ENCODE measurements at places on chromosomes 3 and 15. TPM values are rescaled to one million over a fixed set of nuclear protein-coding genes. Genes with fewer than 3 reads are reported as not detected.

ZBED2 gene
- not detected for total RNA-seq

DTX3L gene
- 14.2 TPM for total RNA-seq

SHISA5 gene
- 93.1 TPM for total RNA-seq

SLC12A1 gene
- total RNA-seq = not detected

GCHFR gene
- total RNA-seq = 22.2 TPM

RBP2 gene
- total RNA-seq = not detected

CCDC13 gene
- total RNA-seq = 0.57 TPM

EEF1AKMT4 gene
- 3.4 TPM for total RNA-seq

SPINT1 gene
- total RNA-seq = 1.6 TPM

C2CD4A gene
- 1.3 TPM for total RNA-seq

PLAAT1 gene
- 0.44 TPM for total RNA-seq

ANKRD34C gene
- not detected for total RNA-seq

ST6GAL1 gene
- total RNA-seq = 40.3 TPM
